Kidney capillary endothelial cell (primary cell): ENCODE measurements at places on chromosomes 16 and 17.

GRCh38 chr17:60315650-60316049 is 76.3 kb downstream of the USP32 start:
- DNase-seq = no peak

GRCh38 chr16:1378087-1378803 is 26.5 kb downstream of the GNPTG start:
- no peak for DNase-seq

GRCh38 chr17:40803617-40804082 is 3.9 kb upstream of the KRT28 start:
- peak; percentile 55 for DNase-seq

- no peak for DNase-seq
These were observed 456.9 kb downstream of the TOX3 start for GRCh38 chr16:52090080-52090479.

DNA sequence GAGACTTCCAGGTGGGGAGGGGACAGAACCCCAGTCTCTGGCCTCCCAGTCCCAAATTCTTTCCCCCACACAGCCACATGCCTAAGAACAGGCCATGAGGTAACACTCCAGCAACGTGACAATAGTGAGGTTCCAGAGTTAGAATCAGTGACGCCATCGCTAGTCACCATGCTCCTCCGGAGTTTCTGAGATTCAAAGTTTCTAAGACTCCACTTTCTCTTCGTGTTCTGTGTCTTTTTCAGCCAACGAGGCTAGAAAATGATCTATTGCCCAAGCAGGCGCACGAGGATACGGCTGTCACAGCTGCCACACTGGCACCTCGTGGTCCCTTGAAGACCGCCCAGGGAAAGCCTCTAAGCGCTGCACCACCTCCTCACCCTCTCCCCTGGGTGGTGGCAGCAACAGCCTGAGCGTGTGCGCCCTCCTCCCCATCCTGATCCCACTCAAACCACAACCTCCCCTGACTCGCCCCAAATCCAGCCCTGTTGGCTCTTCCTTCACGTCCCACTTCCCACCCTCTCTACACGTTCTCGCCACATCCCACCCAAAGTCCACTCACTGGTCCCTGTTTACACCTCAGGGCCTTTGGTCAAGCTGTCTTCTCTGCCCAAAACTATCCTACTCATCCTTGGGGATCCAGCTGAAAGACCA is 1.0 kb downstream of the MCRIP1 start:
- DNase-seq = peak; percentile 16

DNA sequence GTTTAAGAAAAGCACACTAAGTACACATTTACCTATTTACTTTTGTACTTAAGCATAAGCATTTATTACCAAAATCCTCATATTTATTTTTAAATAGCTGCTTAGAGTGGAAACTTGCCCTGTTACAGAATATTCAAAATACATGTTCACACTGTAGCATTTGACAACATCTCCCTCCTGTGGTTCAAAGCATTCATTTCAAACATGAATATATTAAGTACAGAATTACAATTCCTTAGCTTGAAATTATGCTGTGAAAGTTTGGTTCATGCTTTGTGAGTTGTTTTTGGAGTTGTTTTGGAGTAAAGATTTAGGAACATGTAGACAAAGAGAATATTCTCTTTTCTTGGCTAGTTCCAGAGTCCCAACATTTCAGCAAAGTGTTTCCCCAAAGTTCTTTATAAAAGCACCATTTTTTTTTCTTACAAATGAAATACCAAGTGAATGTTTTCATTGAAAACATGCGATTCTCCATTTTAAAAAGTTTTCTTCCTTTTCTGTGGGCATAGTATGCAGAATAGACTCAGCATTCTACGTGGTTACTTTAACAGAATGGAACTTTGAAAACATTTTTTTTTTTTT is 33.2 kb downstream of the TUBD1 start:
- DNase-seq = peak; percentile 67

DNA sequence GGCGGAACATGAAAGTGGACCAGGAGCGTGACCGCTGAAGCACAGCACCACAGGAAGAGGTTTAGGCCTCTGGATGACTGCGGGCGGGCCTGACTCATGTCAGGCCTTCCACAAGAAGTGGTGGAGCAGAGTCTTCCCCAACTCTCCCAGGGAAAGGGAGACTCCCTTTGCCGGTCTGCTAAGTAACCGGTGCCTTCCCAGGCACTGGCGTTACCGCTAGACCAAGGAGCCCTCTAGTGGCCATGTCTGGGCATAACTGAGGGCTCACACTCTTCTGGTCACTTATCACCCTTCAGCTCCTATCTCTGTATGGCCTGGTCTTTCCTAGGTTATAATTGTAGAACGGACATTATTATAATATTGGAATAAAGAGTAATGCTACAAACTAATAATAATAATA is 1931.9 kb downstream of the TP53TG3F start:
- DNase-seq = peak; percentile 16

DNA sequence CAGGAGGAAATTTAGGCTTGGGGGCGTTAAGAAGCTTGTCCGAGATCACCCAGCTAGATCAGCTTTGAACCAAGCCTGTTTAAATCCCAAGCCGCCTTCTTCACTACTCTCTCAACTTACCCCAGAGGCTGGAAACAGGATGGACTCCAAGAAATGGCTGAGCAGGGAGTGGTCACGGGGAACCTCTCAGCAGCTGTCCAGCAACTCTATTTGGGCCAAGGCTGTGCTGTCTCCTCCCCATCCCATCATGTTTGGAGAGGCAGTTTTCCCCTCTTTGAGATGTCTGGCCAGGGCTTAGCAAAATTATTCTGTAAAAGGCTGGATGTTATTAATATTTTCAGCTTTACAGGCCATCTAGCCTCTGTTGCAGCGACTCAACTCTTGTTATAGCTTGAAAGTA is 305.7 kb downstream of the RBFOX1 start:
- DNase-seq = no peak

DNA sequence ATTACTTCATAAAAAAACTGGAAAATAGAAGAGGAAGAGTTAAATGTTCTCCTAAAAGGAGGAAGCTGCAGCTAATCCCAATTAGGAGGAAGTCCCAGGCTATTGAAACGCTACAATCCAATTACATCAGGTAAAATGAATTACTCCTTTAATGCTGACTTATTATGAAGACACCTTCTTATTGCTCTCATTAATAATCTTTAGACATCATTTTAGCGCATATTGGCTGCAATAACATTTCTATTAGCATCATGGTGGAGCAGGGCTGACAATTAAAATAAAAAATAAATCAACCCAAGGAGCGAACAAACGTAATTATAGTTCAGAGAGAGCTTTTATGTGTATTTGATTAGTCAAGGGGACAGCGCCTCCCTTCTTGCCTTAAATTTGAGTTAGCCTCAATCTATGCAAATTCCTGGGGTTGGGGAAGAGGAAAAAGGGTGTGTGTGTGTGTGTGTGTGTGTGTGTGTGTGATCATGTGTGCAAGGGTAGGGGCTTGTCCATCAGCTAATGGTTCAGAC is 109.0 kb upstream of the IRX6 start:
- no peak for DNase-seq

DNA sequence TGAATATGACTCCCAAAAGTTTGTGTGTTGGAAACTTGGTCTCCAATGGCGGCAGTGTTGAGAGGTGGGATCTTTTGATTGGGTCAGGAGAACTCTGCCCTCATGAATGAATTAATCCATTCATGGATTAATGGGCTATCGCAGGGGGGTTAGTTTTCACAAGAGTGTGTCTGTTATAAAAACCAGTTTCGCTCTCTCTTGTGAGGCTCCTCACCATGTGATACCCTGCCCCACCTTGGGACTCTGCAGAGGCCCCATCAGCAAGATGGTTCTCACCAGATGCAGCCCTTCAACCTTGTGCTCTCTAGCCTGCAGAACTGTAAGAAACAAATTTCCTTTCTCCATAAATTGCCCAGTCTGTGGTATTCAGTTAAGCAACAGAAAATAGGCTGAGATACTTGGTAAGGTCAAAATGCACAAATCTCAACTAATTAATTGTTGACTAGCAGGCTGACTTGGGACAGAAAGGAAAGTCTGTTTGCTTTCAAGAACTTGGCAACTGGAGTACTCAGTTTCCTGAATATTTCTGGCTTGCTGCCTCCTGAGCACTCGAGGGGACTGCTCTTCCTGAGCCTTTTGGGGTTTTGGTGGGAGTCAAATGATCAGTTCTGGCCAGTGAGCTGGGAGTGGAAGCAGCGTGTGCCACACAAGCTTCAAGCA is 13.8 kb upstream of the CCL17 start:
- DNase-seq = no peak

- DNase-seq = no peak
These were observed 378.0 kb upstream of the CA10 start for GRCh38 chr17:52536489-52536888.
